ENCODE measurements at places on chromosomes 11 and 22. TPM values are rescaled to one million over a fixed set of nuclear protein-coding genes. Genes with fewer than 3 reads are reported as not detected.

The OR2AG1 gene
- total RNA-seq = not detected

The OR51I1 gene
- not detected for total RNA-seq

The CD3G gene
- not detected for total RNA-seq

The FGF4 gene
- not detected for total RNA-seq

The FLRT1 gene
- not detected for total RNA-seq

The THAP7 gene
- total RNA-seq = 16.9 TPM

The ZNRF3 gene
- total RNA-seq = 5.9 TPM

The MMP27 gene
- not detected for total RNA-seq

The TPBGL gene
- 0.22 TPM for total RNA-seq

The MFNG gene
- total RNA-seq = 2.7 TPM

The PDGFD gene
- total RNA-seq = 9.4 TPM

The OR2D2 gene
- not detected for total RNA-seq

The B3GAT1 gene
- not detected for total RNA-seq

The BAIAP2L2 gene
- 4.3 TPM for total RNA-seq

The SEPTIN3 gene
- total RNA-seq = 1.2 TPM

The PIH1D2 gene
- total RNA-seq = 0.58 TPM

The ZNF280B gene
- 1.6 TPM for total RNA-seq

The RAB38 gene
- 1.0 TPM for total RNA-seq

The TESMIN gene
- total RNA-seq = 3.1 TPM

Data from A549 treated with DMSO at 1 μM for 4 hours (cell line).